ENCODE measurements at places on chromosomes 2 and 18.

- DNase-seq: no peak
Observed at GRCh38 chr2:129827311-129828090, 152.0 kb upstream of the RAB6C start.

GRCh38 chr2:64391940-64392339 is 62.0 kb upstream of the LGALSL start:
- DNase-seq: no peak

DNA sequence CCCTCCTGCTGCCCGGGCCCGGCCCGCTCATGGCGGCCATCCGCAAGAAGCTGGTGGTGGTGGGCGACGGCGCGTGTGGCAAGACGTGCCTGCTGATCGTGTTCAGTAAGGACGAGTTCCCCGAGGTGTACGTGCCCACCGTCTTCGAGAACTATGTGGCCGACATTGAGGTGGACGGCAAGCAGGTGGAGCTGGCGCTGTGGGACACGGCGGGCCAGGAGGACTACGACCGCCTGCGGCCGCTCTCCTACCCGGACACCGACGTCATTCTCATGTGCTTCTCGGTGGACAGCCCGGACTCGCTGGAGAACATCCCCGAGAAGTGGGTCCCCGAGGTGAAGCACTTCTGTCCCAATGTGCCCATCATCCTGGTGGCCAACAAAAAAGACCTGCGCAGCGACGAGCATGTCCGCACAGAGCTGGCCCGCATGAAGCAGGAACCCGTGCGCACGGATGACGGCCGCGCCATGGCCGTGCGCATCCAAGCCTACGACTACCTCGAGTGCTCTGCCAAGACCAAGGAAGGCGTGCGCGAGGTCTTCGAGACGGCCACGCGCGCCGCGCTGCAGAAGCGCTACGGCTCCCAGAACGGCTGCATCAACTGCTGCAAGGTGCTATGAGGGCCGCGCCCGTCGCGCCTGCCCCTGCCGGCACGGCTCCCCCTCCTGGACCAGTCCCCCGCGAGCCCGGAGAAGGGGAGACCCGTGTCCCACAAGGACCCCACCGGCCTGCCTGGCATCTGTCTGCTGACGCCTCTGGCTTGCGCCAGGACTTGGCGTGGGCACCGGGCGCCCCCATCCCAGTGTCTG is 767 bp downstream of the RHOB start:
- no peak for DNase-seq

DNA sequence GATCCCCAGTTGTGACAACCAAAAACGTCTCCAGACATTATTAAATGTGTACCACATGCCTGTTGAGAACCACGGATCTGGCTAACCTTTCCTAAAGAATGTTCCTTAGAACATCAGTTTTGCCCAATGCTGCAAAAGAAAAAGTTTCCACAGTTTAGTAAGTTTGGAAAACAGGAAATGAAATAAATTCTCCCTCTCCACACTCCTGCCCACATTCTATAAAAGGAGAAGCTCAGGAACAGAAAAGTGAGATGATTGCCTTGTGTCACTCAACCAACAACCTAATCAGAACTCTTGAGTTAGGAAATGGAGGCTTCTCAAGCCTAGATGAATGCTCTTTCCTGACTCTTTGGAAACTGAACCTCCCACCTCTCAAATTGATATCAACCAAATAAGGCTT is 56.1 kb upstream of the NFE2L2 start:
- DNase-seq: no peak

DNA sequence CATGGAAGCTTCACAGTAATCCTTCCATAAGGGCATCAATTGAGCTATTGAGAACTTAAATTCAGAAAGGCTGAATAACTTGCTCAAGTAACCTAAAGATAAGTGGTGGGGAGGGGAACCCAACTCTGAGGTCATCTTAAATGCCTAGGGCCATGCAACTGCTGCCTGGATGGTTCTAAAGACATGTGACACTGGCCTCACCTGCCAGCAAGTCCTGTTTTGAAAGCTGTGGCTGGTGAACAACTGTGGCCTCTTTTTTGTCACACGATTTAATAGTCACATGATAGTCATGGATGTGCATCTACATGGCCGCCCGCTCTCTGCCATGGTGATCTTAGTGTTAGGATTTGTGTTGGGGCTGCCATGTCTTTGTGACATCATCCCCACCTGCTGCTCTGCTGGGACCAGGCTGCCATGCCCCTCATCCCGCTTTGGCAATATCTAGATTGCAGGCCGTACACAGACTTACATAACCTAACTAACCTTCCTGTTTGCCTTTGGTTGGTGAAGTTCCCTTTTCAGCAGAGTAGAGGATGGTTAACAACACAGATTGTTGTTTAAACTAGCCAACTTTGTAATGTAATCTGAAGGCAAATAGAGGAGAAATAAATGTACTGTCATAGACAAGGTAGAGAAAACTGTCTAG is 177.9 kb upstream of the SH3BP4 start:
- no peak for DNase-seq
